Tibial nerve (tissue), 4 donors: ENCODE measurements at places on chromosomes 4 and X.
A peak's percentile ranks its signal among the peaks of the same experiment; 100 is the strongest.

- H3K27ac ChIP-seq, result no peak overlapping the region
- no peaks in the 10 kb centered on the region for H3K36me3 ChIP-seq
- H3K27me3 ChIP-seq, result no peaks in the 10 kb centered on the region
- no peak overlapping the region for H3K4me3 ChIP-seq
- H3K4me1 ChIP-seq, result peaks cover 4% of the 10 kb centered on the region
- no peak for DNase-seq
These were observed 393.0 kb upstream of the GNPDA2 start for GRCh38 chr4:45119376-45119775.

DNA sequence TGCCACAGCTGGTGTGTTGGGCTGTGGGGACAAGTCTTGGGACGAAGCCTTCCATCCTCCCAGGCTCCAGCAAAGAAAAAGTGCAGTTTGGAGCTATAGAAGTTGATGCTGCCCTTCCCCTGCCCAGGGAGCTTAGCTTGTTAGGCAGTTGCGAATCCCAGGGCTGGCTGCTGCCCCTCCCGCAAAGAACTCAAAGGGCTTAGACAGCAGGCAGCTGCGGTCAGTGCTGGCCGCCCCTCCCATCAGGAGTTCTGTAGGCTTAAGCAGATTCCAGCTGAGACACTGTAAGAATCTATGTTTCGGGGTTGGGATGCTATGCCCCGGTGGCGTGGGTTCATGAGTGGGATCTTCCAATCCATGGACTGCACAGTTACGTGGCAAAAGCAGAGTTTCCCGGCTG lies 956.7 kb downstream of the GLUD2 start:
- no peaks in the 10 kb centered on the region for H3K27me3 ChIP-seq
- H3K4me1 ChIP-seq, result no peaks in the 10 kb centered on the region
- H3K4me3 ChIP-seq, result no peak overlapping the region

- no peaks in the 10 kb centered on the region for H3K27me3 ChIP-seq
- H3K27ac ChIP-seq, result no peak overlapping the region
- no peaks in the 10 kb centered on the region for H3K36me3 ChIP-seq
- H3K4me1 ChIP-seq, result no peaks in the 10 kb centered on the region
- no peak overlapping the region for H3K4me3 ChIP-seq
These were observed 79.1 kb downstream of the MID1IP1 start for GRCh38 chrX:38880296-38880854.

DNA sequence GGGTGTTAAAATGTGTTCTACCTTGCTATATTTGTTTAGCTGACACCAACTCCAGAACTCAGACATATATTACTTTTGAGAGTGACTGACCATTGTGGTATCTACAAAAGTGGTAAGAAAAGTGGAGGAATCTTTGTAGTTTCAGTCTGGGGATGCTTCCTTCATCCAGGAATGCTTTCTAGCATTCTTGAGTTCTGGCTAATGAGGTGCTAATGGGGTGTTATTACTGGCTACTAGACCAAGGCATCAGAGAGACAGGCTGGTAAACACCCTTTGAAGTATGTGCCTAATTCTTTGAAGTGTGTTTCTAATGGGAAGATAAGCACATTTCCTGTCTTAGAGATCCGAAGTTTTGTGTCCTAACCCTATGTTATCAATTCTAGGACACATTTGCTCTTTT lies 310.4 kb downstream of the SPRY1 start:
- no peaks in the 10 kb centered on the region for H3K36me3 ChIP-seq
- no peak overlapping the region for H3K4me3 ChIP-seq
- no peaks in the 10 kb centered on the region for H3K27me3 ChIP-seq

DNA sequence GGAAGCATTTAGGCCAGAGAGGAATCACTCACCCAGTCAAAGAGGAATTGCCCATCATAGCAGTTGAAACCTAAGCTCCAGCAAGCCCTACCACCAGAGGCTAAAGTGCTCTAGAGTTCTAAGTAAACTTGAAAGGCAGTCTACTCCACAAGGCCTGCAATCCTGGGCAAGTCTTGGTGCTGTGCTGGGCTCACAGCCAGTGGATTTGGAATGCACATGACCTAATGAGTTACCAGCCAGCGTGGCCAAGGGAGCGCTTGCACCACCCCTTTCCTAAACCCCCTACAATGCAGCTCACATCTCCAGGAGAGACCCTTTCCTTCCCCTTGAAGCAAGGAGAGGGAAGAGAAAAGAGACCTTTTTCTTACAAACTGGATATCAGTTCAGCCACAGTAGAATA lies 445.7 kb downstream of the GASK1B start:
- no peaks in the 10 kb centered on the region for H3K4me1 ChIP-seq
- H3K36me3 ChIP-seq, result no peaks in the 10 kb centered on the region
- H3K27ac ChIP-seq, result no peak overlapping the region
- H3K4me3 ChIP-seq, result no peak overlapping the region

- peaks cover 77% of the 10 kb centered on the region for H3K4me1 ChIP-seq
- H3K27ac ChIP-seq, result no peak overlapping the region
- H3K4me3 ChIP-seq, result no peak overlapping the region
- DNase-seq, result no peak
These were observed 6.8 kb downstream of the MSX1 start for GRCh38 chr4:4866124-4866865.

- H3K36me3 ChIP-seq, result no peaks in the 10 kb centered on the region
- H3K27ac ChIP-seq, result no peak overlapping the region
- no peak overlapping the region for H3K4me3 ChIP-seq
- DNase-seq, result no peak
These were observed 82.5 kb downstream of the WFS1 start for GRCh38 chr4:6352031-6352692.

GRCh38 chr4:135777361-135777760 lies 1575.8 kb upstream of the PABPC4L start:
- no peak overlapping the region for H3K4me3 ChIP-seq
- no peaks in the 10 kb centered on the region for H3K36me3 ChIP-seq
- no peaks in the 10 kb centered on the region for H3K4me1 ChIP-seq
- H3K27me3 ChIP-seq, result no peaks in the 10 kb centered on the region
- H3K27ac ChIP-seq, result no peak overlapping the region

- no peaks in the 10 kb centered on the region for H3K36me3 ChIP-seq
- H3K27me3 ChIP-seq, result no peaks in the 10 kb centered on the region
- no peak for DNase-seq
- H3K4me3 ChIP-seq, result no peak overlapping the region
These were observed 4.6 kb upstream of the CLDN24 start for GRCh38 chr4:183326853-183327252.

GRCh38 chr4:73197220-73197619 lies 61.4 kb downstream of the ANKRD17 start:
- H3K36me3 ChIP-seq, result peaks cover under 1% of the 10 kb centered on the region
- no peak overlapping the region for H3K27ac ChIP-seq

GRCh38 chr4:135098061-135098460 lies 896.5 kb upstream of the PABPC4L start:
- H3K27me3 ChIP-seq, result no peaks in the 10 kb centered on the region
- H3K4me3 ChIP-seq, result no peak overlapping the region
- no peak overlapping the region for H3K27ac ChIP-seq
- no peaks in the 10 kb centered on the region for H3K36me3 ChIP-seq
- no peaks in the 10 kb centered on the region for H3K4me1 ChIP-seq
- no peak for DNase-seq

GRCh38 chr4:65805936-65806335 lies 135.6 kb upstream of the EPHA5 start:
- no peak overlapping the region for H3K27ac ChIP-seq
- DNase-seq, result no peak
- H3K27me3 ChIP-seq, result no peaks in the 10 kb centered on the region
- H3K36me3 ChIP-seq, result no peaks in the 10 kb centered on the region
- H3K4me3 ChIP-seq, result no peak overlapping the region

DNA sequence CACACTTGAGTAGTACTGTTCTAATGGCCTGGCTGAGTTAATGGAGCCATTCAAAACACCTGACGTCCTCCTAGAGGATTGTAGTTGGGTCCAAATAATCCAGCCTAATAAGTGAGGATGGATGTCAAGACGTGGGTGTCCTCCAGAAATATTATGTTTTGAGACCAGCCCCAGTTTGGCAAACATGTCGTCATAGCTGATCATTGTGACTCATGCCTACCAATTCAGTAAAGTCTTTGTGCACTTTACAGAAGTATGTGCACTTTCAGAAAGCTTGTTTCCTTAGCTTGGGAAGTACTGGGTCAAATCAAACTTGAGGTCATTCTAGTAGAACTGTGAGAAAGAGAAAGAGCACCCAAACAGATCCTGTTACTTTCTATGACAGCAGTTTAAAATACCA lies 37.6 kb upstream of the GLRA2 start:
- no peak overlapping the region for H3K4me3 ChIP-seq
- no peak overlapping the region for H3K27ac ChIP-seq
- no peak for DNase-seq
- H3K27me3 ChIP-seq, result no peaks in the 10 kb centered on the region
- H3K36me3 ChIP-seq, result no peaks in the 10 kb centered on the region
- H3K4me1 ChIP-seq, result no peaks in the 10 kb centered on the region

- H3K4me1 ChIP-seq, result no peaks in the 10 kb centered on the region
- no peaks in the 10 kb centered on the region for H3K27me3 ChIP-seq
- no peak overlapping the region for H3K27ac ChIP-seq
- no peak overlapping the region for H3K4me3 ChIP-seq
- no peak for DNase-seq
These were observed 106.3 kb upstream of the CBR4 start for GRCh38 chr4:169116270-169116901.

DNA sequence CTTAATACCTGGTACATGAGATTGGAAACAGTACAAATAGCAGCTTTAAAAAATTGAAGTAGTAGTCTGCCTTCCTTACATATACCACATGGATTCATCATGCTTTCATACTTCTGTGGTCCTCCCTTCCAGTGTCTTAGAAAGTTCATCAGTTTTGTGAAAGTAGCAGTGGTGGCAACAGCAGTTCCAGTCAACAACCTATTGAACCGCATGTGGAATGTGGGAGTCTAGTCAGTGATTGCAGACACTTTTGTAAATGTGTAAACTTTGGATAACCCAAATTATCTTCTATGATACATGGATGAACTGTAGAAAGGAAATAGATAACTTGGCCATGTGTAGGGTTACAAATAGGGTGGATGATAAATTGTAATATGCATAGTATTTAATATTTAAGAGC lies 34.1 kb downstream of the FNIP2 start:
- DNase-seq, result no peak
- no peaks in the 10 kb centered on the region for H3K4me1 ChIP-seq
- no peaks in the 10 kb centered on the region for H3K27me3 ChIP-seq

DNA sequence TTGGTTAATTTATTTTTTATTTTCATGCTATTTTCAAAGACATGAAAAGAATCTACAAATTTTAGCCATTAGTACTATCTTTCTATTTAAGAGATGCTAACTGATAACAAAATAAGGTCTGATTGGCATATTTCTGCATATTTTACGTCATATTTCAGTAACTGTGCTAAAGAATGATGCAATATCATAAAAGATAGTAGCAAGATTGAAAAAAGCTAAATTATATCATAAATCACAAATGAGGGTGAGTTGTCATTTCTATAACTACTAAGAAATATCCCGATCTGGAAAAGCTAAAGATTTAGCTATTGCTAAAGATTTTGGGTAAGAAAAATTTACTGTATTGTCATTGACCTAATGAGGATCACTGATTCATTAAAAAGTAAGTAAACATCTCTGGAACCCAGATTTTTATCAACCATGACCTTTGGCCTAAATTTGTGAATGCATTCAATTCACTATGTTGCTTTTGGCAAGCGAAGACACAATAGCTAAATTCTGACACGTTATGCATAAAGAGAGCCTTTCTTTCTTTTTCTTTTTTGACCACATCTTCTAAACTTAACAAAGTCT lies 103.6 kb downstream of the HPGD start:
- H3K36me3 ChIP-seq, result no peaks in the 10 kb centered on the region
- peaks cover 8% of the 10 kb centered on the region for H3K4me1 ChIP-seq
- no peak overlapping the region for H3K4me3 ChIP-seq
- DNase-seq, result no peak
- H3K27ac ChIP-seq, result no peak overlapping the region
- H3K27me3 ChIP-seq, result no peaks in the 10 kb centered on the region

DNA sequence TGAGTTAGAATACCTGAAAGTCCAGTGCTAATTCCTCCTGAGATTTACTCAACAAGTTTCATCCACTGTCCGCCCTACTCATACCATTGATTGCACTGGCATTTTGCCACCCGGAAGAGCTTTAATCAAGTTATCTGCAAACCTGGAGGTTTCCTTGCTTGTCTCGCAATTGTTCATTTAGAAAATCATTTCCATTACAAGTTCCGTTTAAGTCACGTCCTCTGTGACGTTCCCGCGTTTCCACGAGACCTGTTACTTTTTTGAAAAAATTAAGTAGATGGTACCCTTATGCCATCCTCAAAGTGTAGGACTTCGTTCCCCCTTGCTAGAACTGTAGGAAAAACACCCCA lies 761 bp upstream of the FRYL start:
- no peaks in the 10 kb centered on the region for H3K36me3 ChIP-seq
- no peak for DNase-seq
- H3K4me3 ChIP-seq, result peak overlapping the region; percentile 99
- H3K27ac ChIP-seq, result peak overlapping the region; percentile 98

DNA sequence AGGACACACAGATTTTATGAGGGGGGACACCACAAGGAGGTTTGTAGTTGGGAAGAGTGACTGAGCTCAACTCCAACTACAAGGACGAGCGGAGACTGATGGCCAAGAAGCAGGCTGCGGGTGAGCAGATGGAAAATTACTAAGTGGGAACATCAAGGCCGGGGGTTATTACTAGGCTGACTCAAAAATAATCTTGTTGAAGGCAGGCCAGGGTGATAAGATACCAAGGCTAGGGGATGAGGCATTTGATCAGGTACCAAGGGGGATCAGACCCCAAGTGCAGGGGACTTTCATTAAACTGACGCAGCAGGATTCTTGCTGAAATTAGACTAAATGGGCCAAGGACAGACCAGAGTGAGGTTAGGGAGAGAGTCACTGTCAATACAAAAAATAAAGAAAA lies 119.4 kb upstream of the SORBS2 start:
- no peak for DNase-seq
- H3K36me3 ChIP-seq, result no peaks in the 10 kb centered on the region
- H3K27me3 ChIP-seq, result no peaks in the 10 kb centered on the region
- H3K4me3 ChIP-seq, result no peak overlapping the region
- H3K27ac ChIP-seq, result no peak overlapping the region
- no peaks in the 10 kb centered on the region for H3K4me1 ChIP-seq

DNA sequence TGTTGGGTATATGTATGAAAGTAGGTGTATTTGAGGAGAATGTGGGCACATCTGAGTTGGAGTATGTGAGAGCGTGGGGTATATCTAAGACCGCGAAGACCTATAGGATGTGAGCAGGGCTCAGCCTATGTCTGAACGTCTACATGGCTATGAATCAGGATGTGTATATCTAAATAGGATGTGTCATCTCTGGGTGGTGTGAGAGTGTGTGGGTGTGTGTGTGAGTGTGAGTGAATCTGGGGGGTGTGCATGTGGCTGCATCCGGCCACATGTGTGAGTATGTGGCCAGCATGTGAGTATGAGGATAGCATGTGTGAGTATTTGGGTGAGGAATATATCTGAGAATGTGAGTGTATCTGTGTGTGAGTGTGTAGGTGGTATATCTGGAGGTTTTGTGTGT lies 7.7 kb downstream of the GPR173 start:
- no peaks in the 10 kb centered on the region for H3K27me3 ChIP-seq
- H3K4me1 ChIP-seq, result no peaks in the 10 kb centered on the region
- no peak for DNase-seq
- H3K36me3 ChIP-seq, result no peaks in the 10 kb centered on the region

GRCh38 chr4:90093526-90093925 lies 33.7 kb upstream of the CCSER1 start:
- H3K27me3 ChIP-seq, result no peaks in the 10 kb centered on the region
- no peaks in the 10 kb centered on the region for H3K4me1 ChIP-seq
- no peaks in the 10 kb centered on the region for H3K36me3 ChIP-seq
- H3K27ac ChIP-seq, result no peak overlapping the region
